ENCODE measurements at places on chromosomes 2 and 18.

- DNase-seq = no peak
Observed at GRCh38 chr18:54822872-54823845, 5.1 kb upstream of the RAB27B start.

GRCh38 chr2:70690846-70691245, 77.2 kb downstream of the ADD2 start:
- no peak for DNase-seq

GRCh38 chr2:106026271-106027190, 167.6 kb downstream of the UXS1 start:
- no peak for DNase-seq

DNA sequence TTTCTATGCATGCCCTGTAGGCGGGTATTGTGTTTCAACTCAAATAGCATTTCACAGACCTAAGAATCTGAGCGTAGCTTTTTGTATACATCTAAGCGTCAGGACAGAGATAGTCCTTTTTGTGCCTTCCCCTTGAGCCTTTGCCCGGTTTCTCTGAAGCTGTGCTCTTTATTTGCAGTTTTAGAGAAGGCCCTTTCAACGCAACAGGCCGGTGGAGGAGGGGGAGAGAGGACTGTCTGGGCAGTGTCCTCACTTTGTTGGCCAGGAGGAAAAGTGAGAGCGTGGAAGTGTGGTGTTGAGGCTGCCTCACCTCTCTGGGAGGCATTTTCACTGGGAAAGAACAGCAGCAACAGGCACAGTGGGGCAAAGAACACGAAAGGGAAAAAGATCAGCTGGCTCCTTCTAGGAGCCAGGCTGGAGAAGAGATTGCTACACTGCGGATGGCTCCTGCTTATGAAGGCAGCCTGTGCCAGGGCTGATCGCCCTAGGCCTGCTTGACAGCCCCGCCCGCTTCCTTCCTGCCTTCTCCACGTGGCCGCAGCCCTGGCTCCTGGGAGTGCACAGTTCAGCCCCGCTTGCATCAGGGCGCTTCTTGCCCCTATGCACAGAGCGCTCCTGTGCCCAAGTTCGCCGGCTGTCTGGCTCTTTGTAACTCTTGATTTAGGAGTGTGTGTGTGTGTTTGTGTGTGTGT, 195.6 kb upstream of the POU3F3 start:
- no peak for DNase-seq

DNA sequence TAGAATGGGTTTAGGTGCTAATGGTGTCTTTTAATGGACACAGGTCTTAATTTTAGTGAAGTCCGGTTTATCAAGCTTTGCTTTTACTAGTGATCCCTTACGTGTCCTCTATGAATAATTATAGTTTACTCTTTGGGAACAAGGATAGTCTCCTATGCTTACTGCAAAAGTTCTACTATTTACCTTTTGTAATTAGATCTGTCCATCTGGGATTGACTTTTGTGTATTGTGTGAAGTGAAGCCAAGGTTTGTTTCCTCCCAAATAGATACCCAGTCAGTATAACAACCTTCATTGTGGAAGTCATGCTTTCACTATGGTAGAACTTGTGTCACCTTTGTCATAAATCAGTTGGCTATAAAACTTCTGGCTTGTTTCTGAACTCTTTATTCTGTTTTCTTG, 740.9 kb upstream of the CRIM1 start:
- no peak for DNase-seq

GRCh38 chr2:41500895-41501294, 546.9 kb upstream of the PKDCC start:
- DNase-seq = no peak

- no peak for DNase-seq
Observed at GRCh38 chr2:34365932-34366331, 766.8 kb upstream of the FAM98A start.

GRCh38 chr2:36333350-36334012, 22.1 kb upstream of the CRIM1 start:
- DNase-seq = no peak

GRCh38 chr2:236631856-236632291, 62.2 kb downstream of the ACKR3 start:
- DNase-seq = no peak

GRCh38 chr2:96452053-96452452, 53.1 kb downstream of the NEURL3 start:
- no peak for DNase-seq

DNA sequence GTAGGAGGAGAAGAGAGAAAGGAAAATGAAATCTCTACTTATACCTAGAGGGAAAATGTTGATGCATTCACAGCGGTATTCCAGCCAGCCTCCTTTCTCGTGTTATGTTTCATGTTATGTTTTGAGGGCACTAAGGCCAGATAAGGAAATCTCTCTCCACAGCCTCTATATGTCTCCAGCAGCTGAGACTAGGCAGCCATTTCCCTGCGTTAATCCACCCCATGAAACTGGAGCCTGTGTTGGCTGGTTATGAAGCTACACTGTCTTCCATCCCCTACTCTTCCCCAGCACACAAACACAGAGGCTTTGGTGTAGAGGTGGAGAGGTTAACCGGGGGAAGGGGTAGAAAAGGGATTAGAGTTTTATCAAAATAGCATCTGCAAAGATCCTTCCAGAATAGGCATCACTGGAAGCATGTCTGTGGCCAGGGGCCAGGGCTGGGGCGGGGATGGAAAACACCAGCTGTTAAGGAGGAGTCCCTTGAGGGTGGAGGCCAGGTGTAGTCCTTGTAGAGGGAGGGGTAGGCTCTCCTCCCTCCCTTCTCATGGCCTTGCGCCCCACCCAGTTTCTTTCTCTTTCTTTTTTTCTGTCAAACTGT, 100.9 kb upstream of the TNP1 start:
- no peak for DNase-seq

DNA sequence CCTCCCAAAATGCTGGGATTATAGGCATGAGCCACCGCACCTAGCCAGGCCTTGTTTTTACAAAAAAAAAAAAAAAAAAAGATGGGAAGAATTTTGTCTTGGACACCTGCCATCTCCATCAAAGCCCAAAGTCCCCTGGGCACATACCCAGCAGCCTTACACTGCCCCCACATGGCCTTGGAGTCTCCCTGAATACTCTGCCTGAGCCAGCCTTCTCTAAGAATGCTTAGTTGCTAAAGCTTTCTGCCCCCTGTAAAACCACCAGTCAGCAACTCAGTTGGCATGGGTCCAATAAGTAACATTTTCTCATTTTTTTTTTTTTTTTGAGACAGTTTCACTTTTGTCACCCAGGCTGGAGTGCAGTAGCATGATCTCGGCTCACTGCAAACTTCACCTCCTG, 40.6 kb downstream of the SPC25 start:
- DNase-seq = no peak

GRCh38 chr2:110946902-110947301, 173.8 kb upstream of the BCL2L11 start:
- DNase-seq = no peak

GRCh38 chr18:68766433-68766832, 31.4 kb upstream of the CCDC102B start:
- DNase-seq = no peak

DNA sequence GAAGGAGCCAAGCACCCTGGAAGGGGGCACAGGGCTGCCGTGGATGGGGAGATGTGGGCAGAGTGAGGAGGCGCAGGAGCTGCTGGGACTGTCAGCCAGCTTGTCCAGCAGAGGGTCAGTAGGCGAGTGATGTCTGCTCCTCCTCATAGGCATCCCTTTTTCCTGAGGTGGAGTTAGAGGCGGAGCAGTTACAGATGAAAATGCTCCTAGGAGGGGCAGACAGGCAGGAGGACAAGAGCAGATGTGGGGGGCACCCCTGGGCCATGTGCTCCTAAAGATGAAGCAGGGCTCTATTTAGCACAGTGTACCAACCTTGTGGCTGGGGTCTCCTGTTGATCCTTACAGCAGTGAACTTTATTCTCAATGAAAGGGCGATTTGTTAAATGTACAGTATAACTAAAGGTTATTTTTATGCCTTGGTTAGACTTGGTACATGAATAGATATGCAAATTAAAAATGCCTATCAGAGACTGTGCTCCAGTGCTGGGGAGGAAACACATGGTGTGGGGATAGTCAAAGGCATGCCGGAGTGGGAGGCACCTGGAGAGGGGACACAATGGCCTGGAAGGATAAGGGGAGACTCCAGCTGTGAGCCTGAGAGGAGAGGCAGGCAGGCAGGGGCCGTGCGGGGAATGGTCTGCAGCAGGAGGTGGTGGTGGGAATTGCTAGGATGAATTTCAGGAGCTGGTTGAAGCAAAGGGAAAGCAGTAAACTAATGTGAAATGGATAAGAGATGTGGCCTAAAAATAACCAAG, 175.3 kb downstream of the CLIP4 start:
- no peak for DNase-seq

DNA sequence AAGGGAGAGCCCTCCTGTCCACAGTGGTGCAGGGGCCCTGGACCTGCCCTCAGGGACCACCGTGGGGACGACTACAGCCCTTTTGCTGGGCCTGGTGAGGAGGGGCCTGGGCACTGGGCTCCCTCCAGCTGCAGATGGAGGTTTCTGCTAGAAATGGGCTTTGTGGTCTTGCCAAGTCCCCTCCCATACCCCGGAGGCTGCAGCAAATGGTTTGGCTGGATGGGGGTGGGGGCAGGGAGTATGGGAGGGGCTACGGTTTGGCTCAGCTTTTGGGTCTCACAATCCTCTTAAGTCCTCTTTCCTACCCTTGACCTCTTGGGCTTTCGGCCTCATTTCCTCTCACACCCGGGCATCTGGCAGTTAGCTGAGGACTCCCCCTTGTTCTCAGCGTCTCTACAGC, 21.7 kb downstream of the TET3 start:
- DNase-seq = no peak

DNA sequence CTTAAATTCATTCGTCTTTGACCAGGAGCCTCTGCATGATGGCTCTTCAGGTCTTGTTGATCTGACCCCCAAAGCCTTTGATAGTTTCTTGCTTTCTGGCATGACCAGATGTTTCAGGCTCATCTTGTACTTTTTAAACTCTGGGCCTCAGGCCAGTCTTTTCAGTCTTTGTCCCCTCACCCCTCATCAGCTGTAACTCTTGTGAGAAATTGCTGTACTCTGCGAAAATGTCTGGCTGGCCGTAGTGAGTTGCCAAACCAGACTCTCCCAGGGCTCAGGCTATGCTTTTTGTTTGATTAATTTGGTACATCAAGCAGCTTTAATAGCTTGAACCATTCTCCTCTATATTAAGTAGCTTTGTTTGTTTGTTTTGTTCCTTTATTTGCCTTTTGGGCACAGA, 75.9 kb downstream of the BABAM2 start:
- no peak for DNase-seq

GRCh38 chr2:13480057-13480456, 763.3 kb downstream of the TRIB2 start:
- DNase-seq = no peak

- DNase-seq = no peak
Observed at GRCh38 chr18:69895066-69896047, 52.3 kb downstream of the CD226 start.

- no peak for DNase-seq
Observed at GRCh38 chr18:28512357-28512756, 335.4 kb upstream of the CDH2 start.

DNA sequence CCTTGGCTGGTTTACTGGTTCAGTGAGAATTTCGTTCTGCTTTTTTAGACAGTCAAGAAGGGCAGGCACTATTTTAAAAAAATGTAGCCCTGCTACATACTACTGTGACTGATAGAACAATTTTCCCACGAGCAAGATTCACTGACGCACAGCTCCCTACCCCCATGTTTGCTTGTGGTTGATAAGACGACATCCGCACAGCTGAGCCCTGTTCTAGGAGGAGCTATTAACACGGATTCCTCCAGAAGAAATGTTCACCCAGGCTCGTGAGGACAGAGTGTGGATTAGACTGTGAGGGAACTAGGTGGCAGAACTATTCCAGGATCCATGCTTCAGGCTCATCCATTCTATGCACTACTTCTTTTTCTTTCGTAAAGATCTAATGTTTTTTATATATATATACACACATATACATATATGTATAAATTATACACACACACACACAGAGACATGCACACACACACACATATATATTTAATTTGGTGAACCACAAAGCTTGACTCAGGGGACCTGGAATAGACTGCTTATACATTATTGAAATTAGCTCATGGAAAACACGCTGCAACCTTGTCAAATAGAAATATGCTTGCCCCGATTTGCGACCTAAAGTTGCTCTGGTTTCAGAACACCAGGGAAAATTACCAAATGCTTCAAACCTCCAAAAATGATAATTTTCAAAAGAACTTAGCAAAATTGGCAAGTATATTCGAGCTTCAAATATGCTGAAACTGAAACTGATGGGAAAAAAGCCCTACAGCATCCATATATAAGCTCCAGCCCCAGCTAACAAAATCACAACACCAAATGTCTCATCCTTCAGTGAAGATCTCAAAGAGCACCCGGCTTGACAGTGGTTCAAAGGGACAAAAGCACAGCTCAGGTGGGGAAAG, 370.4 kb downstream of the SOCS6 start:
- DNase-seq = no peak

DNA sequence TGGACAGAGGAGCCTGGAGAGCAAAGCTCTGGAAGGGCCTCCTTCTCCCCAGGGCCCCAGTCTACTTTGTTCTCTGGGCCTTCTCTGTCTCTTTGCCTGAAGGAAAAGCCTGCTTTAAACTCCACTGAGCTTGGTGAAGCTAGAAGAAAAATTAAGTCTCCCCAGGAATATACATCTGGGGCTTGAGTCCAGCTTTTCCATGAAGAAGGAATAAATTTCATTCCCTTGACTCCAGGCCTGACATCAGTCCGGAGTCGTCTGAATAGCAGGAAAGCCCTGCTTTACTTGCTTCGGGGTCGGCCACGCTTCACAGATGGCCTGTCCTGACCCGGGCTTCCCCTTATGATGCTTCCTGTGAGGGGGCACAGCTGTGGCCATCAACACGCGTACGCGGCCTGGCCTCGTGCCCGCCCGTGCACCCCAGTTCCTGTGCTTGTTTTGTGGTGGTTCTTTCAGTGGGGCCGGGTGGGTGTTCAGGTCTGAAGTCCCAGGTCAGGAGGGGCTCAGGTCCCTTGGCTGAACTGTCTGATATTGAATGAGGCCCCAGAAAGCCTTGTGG, 73.6 kb downstream of the ACOXL start:
- DNase-seq = no peak

- DNase-seq = no peak
Observed at GRCh38 chr2:219446101-219446504, 11.5 kb downstream of the SPEG start.

DNA sequence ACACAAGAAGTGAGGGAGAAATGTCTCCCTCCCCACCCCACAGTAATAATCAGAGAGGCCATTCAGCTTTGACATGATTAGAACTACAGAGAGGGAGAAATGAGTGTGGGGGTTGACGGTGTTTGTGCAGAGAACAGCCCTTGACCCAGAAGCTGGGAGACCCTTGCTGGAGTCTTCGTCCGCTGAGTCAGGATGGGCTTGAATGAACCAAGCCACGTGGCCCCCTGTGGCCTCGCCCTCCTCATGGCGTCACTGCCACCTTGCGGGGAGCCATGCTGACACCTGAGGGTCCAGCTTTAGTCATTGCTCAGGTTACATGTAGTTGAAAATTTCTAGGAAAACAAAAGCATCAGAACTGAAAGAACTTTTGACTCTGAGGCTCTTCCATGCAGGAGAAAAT, 101.2 kb downstream of the DGKD start:
- DNase-seq = no peak

DNA sequence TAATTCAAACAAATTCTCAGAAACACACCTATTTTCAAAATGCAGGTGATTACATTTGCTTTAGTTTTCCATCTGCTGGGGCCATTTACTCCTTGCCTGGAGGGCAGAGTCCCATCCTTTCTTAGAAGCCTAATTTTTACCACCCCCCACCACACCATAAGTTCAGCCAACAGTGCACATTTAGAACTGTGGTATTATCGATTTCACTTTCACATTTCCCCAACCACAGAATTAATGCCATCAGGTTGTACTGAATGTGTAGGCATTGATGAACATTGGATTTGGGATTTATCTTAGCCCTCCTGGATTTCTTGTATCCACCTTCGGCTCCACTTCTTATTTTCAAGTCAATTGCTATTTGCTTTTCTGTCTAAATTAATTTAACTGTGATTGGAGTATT, 4.5 kb downstream of the SCYGR3 start:
- DNase-seq = no peak

All from stimulated activated CD8-positive, alpha-beta memory T cell treated with anti-CD3 and anti-CD28 coated beads, Interleukin-4, amount 100 ng/mL, for 4 hours (primary cell).